ENCODE measurements at places on chromosomes 5 and 9.

DNA sequence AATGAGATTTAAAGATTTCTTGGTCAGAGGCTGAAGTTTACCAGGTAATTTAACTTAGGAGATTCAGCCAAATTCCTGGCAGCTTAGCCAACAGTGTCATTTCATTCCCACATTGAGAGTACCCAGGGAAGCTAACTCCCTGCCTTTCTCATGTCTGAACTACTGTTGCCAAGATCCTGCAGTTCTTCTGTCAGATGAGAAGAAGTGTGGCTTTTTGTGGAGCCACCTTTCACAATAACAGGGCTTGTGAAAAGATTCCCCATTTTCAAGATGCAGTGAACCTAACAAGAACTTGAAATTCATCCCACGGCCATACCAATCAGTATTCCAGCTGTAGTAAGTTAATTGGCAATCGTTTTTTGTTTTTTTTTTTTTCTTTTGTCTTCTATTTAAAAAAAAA is 176.4 kb downstream of the XRCC4 start:
- DNase-seq = no peak

DNA sequence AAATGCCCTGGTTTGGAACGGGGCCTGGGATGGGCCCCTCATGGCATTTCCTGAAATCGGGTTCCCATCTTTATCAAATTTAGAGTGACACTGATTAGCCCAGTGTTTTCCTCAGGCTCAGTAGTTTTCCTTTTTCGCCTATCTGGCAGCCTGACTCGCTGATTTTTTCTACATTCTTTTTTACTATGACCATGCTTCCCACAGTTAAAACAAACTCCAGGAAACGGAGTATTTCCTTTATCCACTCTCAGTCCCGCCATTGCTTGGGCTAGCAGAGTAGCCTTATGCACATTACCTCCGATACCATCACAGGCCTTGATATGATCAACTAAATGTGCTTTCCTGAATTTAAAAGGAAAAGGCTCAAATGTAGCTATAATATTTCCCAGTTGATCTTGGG is 5.5 kb downstream of the OR1Q1 start:
- DNase-seq = no peak

DNA sequence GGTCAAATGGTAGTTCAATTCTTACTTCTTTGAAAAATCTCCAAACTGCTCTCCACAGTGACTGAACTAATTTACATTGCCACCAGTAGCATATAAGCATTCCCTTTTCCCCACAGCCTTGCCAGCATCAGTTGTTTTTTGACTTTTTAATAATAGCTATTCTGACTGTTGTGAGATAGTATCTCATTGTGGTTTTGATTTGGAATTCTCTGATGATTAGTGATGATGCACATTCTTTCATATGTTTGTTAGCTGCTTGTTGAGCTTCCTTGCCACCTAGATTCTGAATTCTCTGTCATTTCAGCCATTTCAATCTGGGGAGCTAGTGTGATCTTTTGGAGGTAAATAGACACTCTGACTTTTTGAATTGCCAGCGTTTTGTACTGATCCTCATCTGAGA is 24.0 kb downstream of the CDK20 start:
- no peak for DNase-seq

DNA sequence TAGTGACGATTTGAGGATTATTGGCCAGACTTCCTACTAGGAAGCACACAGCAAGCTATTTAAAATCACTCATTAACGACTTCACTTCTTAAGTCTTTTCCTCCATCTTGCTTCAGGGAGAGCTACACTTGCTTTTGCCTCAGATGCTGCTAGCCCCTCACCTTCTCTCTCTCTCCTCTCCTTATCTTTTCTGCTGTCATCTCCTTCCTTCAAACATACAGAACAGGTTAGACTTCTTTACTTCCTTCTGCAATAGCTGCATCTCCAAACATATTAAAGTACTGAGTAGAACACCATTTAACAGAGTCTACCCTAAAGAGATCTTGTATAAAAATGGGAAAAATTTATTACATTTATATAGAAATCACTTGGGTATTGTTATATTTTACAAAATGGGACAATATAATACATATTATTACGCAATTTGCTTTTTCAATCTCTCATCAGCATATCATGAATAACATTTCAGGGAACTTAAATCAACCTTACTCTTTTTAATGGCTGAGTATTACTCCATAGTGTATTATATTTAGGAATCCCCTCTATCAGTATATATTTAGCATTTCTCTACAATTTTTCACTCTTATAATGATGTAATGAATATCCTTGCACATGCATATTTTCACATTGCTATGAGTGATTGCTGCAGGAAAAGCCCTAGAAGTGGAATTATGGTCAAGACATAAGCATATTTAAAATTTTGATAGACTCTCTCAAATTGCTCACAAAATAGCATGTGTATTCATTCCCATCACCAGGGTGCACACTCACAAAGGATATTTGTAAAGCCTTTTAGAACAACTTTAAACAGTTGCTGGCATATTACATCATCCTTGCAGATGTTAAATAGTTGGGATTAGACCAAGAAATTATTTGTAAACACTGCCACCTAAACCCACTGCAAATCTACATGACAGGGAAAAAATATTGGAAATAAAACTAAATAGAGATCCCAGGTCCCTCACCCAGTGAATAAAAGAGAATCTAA is 164.5 kb upstream of the NFIB start:
- no peak for DNase-seq

DNA sequence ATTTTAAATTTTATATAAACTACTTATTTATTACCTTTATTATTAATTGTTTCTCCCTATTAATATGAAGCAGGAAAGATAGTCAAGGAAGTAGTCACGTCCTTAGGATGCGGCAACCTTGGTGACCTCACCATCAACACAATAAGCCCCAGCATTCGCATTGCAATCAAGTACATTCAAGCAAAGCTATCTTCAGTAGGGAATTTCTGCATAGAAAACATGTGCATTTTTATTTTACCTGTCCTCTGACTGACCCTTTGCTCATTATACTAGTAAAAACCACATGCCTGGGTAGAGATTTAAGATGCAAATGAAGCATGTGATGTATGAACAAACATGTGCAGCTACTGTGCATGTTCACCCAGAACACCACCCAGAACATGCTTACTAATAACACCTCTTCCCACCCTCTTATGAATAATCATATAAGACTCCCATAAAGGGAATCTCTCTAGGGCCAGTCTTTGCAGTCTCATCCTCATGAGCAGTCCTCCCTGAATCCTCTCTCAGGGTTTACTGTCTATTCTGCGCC is 869.6 kb downstream of the TAF11L14 start:
- DNase-seq = no peak

DNA sequence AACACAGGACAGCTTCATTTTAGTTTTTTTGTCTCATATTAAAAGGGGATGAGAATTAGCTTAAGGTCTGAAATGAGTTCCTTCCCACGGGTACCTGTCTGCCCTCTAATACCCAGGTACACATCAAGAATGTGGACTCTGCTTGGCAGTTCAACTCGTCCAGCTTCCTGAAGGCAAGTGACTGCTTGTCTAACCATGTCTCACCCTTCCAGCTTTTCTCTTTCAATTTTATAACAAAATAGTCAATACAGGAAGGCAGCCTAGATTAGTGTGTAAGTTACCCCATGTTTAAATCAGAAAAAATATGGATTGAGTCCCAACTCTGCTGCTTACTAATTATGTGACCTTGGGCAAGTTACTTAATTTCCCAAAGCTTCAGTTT is 50.5 kb upstream of the C5orf46 start:
- no peak for DNase-seq

DNA sequence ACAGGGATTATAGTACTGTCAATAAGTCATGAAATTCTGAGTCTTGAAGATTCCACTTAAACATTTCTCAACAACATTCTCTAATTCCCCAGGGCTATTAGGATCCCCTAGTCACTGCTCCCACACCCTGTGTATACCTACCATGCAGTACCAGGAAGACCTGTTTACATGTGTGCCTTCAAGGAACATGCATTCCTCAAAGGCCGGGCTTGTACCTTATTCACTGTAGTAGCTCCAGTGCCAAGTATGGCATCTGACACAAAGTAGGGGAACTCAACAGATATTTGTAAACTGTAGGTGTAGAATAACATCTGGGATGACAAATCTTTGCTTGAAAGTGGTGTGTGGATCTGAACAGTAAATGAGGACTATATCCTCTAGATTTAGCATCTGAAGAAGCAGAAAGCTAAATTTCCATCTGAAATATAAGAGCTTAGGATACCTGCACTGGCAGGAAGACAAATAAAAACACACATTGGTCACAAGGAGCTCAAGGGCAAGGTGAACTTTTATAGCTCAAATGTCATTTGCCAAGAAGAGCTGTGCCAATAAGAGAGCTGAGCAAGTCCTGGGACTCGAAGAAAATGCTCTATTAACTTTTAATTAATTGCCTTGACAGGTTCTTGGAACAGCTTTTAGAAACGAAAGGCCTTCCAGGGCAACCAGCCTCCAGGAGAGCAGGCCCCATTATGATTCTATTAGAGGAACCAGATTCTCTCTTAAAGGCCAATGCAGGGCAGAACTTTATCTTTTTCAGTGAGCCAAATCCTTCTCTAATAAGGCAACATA is 52.3 kb upstream of the MYOT start:
- DNase-seq = no peak

GRCh38 chr9:136090768-136091581 is 4.1 kb downstream of the NACC2 start:
- DNase-seq = no peak

- no peak for DNase-seq
Measured at GRCh38 chr5:143673676-143674468, 138.1 kb upstream of the HMHB1 start.

DNA sequence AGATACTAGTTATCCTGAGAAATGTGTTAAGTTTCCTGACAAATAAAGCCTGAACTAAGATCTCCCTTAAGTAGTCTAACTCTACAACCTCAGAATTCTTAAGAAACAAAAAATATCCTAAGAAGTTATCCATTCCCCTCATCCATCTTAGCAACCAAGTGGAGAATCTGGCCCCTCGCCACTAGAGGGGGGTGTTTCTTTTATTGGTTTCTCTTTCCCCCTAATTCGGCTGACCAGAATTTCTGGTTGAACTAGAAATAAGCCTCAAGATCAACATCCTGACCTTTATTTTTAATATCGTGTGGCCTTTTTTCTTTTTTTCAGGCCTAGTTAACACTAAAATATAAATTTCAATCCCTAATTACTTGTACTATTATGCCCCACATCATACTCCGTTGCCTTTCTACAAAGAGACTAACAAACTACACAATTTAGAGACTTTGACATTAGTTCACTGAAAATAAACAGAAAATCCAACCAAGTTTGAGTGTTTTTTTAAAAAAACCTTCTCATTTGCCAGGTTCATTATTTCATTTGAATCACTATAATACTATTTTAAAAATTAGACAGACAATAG is 14.3 kb upstream of the NR4A3 start:
- peak; percentile 26 for DNase-seq

DNA sequence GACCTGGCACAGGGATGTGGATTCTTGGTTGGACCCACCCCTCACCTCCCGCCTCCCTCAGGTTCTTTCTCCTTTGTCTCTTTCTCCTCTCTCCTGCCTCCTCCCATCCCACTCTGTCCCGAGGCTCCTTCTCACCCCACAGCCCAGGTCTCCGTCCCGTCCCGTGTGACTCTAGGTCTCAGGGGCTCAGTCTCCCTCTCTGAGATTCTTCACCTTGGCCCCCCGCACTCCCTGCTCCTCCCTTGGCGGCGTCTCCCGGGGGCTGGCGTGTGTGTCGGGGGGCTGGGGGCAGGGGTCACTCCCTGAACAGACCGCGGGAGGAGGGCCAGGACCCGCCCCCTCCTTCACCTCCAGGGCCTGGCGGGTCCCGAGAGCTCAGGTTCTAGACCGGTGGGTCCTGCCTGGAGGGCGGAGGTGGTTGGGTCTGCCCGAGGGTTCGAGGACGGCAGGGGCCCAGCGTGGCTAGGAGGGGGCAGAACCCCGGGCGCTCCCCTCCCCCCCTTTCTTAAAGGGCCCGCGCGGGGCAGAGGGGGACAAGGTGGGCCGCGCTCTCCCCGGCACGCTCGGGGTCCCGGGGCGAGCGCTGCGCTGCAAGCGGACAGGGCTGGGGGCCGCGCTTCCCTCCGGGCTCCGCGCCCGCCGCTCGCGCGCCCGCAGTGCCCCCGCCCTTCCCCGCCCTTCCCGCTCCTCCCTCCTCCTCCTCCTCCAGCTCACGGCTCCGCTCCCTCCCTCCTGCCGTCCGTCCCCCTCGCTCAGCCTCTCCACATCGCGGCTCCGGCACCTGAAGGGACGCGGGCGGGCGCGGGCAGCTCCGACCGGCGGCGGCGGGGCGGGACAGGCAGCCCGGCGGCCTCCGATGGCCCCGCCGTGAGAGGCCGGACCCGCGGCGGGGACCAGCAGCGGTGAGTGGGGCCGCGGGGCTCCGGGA is at the start of gene PSD2:
Gene PSD2, plus strand, starts transcription at position 735 of the 928 bp plus-strand sequence. CDS start 13,633 bp downstream, outside the sequence.
- no peak for DNase-seq

- DNase-seq = no peak
Measured at GRCh38 chr5:111337688-111338087, 113.5 kb downstream of the CAMK4 start.

- no peak for DNase-seq
Measured at GRCh38 chr5:96264047-96264446, 169.0 kb downstream of the PCSK1 start.

DNA sequence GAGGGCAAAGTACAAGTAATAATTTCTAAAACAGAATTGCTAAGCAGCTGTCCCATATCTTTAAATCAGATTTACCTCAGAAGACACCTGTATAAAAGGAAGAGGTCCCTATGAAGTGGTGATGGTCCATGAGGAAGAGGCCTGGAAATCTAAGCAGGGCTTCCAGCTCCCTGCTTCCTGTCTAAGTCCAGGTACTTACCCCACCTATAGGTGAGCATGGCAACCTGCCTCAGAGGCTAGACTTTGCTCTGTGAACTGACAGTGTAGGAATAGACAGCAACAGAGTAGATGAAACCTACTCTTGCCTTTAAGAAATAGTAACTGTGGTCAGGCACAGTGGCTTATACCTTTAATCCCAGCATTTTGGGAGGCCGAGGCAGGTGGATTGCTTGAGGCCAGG is 55.8 kb upstream of the ARRDC3 start:
- DNase-seq = no peak

GRCh38 chr5:62315376-62316175 is 9.6 kb downstream of the KIF2A start:
- DNase-seq = no peak

DNA sequence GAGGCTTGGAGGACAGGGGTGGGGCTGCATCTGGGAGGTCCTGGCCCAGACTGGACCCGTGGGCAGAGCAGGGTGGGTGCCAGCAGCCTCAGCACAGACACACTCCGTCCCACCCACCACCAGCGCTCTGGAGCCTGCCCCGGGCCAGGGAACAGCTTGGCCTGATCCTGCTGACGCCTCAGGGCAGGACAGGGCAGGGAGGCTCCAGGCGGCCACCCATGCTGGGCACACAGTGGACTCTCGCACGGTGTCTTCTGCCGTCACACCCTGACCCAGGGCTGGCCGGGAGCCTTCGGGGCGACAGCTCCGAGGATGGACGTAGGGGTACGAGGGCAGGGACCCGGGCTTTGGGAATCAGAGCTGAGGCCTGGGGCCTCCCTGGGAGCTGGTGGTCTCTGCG is 8.2 kb upstream of the PTGDS start:
- DNase-seq = no peak

DNA sequence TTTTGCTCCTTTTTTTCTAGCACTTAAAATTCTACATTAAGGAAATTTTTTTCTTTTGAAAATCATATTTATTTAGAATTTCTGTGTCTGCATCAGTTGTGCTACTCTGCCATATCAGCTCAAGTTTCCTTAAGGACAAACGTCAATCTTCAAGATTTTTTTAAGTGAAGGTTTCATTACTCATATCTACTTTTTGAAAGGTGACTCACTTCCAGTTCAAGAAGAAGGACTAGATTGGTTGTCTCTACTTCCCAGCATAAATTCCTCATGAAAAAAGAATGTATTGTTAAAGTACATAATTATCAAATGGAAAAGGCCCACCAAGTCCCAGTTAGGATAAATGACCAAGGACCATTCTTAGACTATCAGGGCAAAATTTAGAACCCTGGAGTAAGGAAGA is 626.5 kb downstream of the DMRTA1 start:
- no peak for DNase-seq

Measured in NCI-H748 treated with DMSO at 0.1 percent for 48 hours (cell line).